ENCODE measurements at places on chromosomes 3 and 15. TPM values are rescaled to one million over a fixed set of nuclear protein-coding genes. Genes with fewer than 3 reads are reported as not detected.

- DNase-seq = no peak
Observed at GRCh38 chr3:191919491-191920026, 458.6 kb downstream of the PYDC2 start.

Gene TUSC7
- total RNA-seq = not detected

Gene OR5H2
- total RNA-seq = not detected

Gene MNS1
- 1.5 TPM for total RNA-seq

Gene PTX3
- total RNA-seq = 1,084 TPM

Gene CCR3
- total RNA-seq = not detected

Gene NMB
- total RNA-seq = 4.9 TPM

GRCh38 chr3:13091898-13092611 lies 18.8 kb upstream of the IQSEC1 start:
- peak; percentile 26 for DNase-seq

Gene BRPF1
- 22.6 TPM for total RNA-seq

Gene CLDN11
- 227 TPM for total RNA-seq

DNA sequence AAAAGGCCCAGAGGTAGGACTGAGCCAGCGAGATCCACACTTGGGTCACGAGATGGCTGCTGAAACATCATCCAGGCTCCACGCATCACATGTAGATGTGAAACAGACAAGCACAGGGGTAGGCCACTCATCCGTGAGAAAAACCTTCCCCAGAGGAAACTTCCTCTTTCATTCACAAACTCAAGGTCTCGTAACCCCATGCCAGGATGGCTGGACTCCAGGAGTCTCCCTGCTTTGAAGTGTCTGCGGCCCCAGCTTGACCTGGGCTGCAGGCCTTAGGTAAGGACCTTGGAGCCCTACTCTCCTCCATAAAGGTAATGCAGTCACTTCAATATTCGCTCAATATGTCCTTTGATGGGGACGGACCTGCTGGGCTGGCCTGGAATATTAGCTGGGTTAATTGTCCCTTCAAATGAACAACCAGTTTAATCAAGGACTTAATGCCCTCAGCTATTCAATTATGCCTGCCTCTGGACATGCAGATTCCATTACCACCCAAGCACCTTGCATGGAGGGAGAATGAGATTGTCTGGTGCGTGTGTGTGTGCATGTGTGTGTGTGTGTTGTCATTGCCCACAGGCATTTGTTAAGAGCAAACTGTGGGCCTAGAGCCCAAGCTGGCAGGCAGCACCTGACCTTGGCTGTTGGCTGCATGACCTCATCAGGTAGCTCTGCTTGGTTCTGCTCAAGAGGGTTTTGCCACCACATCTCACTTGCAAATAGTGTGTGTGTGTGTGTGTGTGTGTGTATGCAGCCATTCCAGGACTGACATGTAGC lies 186.9 kb upstream of the TLE3 start:
- no peak for DNase-seq
